ENCODE measurements at places on chromosomes 3 and 15. TPM values are rescaled to one million over a fixed set of nuclear protein-coding genes. Genes with fewer than 3 reads are reported as not detected.

The CHRNA5 gene
- 0.59 TPM for total RNA-seq

The MYH15 gene
- 8.1 TPM for total RNA-seq

The RAB6B gene
- total RNA-seq, result 0.30 TPM

The LRRC31 gene
- total RNA-seq, result not detected

The LDHAL6B gene
- not detected for total RNA-seq

The LINGO1 gene
- total RNA-seq, result not detected

The CFAP100 gene
- total RNA-seq, result not detected

The FAM227B gene
- 6.2 TPM for total RNA-seq

The SNURF gene
- 17.4 TPM for total RNA-seq

The MYRIP gene
- total RNA-seq, result not detected

The AMIGO3 gene
- not detected for total RNA-seq

The SENP7 gene
- total RNA-seq, result 8.9 TPM

The DUOXA2 gene
- not detected for total RNA-seq

The SEMA3G gene
- total RNA-seq, result 0.09 TPM

The EXD1 gene
- under 0.01 TPM for total RNA-seq

The SAMD7 gene
- not detected for total RNA-seq

The CPEB1 gene
- 20.8 TPM for total RNA-seq

The IL5RA gene
- total RNA-seq, result not detected

The PPARG gene
- 1.2 TPM for total RNA-seq

The MUC4 gene
- not detected for total RNA-seq

The DNASE1L3 gene
- total RNA-seq, result not detected

The TEX9 gene
- total RNA-seq, result 4.5 TPM

The CLDN1 gene
- total RNA-seq, result 10.4 TPM

The MUC20 gene
- not detected for total RNA-seq

The ERC2 gene
- total RNA-seq, result 0.42 TPM

The MED12L gene
- total RNA-seq, result 0.89 TPM

The SLC28A2 gene
- not detected for total RNA-seq

The CCR9 gene
- not detected for total RNA-seq

The XCR1 gene
- total RNA-seq, result not detected

The GCSAM gene
- total RNA-seq, result not detected

The ZNF860 gene
- 0.59 TPM for total RNA-seq

The NTRK3 gene
- total RNA-seq, result 1.2 TPM

The KLHL6 gene
- under 0.01 TPM for total RNA-seq

The CATSPER2 gene
- total RNA-seq, result 9.6 TPM

The NME9 gene
- total RNA-seq, result not detected

The GPR87 gene
- 0.09 TPM for total RNA-seq

The EOMES gene
- total RNA-seq, result not detected

The CD200R1L gene
- not detected for total RNA-seq

The GOLGA8J gene
- total RNA-seq, result not detected

The SLC6A1 gene
- total RNA-seq, result 0.05 TPM

The ROBO2 gene
- total RNA-seq, result 2.8 TPM

The SLC12A1 gene
- not detected for total RNA-seq

The GOLGA8Q gene
- 1.8 TPM for total RNA-seq

All from smooth muscle cell of the umbilical artery (primary cell).